ENCODE measurements at places on chromosomes 12 and 14.
A peak's percentile ranks its signal among the peaks of the same experiment; 100 is the strongest.

GRCh38 chr14:52661314-52661713 is 34.0 kb downstream of the ERO1A start:
- no peak for DNase-seq

DNA sequence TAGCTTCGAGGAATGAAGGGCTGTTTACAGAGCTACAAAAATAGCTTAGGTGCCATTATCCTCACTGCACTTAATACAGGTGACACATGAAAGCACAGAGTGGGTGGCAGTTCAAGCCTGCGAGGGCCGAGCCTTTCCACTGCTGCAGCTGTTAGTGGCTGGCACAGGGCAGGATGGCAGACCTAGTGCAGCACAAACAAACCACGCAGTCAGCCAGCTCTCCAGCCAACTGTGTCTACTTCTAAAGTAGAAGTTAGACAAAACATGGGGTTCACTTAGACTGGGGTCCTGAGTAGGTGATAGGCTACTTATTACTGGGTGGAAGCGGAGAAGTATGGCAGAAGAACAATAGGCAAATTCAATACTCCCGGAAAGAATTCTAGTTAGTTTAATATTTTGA is 95.4 kb downstream of the DUSP16 start:
- peak; percentile 33 for DNase-seq

DNA sequence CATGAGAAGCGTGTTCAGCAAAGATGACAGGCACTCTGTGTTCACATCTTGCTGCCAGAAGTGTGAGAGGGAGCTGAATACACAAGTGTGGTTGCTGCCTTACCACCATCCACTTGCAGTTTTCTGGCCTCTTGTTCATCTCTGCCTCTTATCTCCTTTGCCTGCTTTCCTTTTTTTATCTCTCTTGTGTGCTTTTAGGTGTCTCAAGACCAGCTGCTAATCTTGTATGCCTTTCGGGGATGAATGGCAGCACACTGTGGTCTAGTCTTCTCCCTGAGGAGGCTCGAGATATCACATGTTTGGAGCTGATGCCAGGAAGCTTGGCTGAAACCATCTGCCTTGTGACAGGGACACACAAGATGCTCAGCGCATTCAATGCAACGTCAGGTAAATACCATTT is 17.2 kb downstream of the FAM234B start:
- DNase-seq = no peak

DNA sequence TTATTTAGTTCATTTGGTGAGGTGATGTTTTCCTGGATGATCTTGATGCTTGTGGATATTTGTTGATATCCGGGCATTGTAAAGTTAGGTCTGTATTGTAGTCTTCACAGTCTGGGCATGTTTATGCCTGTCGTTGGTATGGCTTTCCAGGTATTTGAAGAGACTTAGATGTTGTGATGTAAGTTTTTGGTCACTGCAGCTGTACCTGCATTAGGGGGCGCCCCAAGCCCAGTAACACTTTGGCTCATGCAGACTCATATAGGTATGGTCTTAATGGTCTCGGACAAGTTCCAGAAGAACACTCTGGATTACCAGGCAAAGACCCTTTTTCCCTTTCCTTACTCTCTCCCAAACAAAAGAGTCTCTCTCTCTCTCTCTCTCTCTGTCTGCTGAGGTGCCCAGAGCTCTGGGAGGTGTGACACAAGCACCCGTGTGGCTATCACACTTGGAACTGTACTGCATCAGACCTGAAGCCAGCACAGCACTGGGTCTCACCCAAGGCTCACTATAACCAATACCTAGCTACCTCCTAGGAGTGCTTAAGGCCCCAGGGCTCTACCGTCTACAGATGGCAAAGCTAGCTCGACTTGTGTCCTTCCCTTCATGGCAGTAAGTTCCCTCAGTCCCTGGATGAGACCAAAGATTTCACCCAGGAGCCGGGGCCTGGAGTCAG is 425.8 kb upstream of the ATXN7L3B start:
- DNase-seq = no peak

- no peak for DNase-seq
Measured at GRCh38 chr12:68043435-68043834, 54.2 kb downstream of the IFNG-AS1 start.

DNA sequence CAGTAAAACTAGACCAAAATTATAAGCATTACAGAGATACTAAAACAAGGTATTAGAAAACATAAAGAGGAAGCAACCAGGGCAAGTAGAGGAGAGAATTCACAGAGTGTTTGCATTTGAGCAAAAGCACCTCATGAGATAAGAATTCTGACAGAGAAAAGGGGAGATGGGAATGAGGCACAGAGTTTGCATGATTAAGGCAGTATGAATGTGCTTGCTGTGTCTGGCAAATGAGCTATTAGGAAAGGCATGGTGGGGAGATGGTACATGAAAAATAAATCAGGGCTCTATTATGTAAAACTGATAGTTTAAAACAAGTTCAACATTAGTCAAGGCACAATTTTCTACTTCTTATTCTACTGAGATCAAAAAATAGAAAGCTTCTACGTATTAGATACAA is 23.1 kb downstream of the GARIN6 start:
- DNase-seq = no peak

GRCh38 chr12:113504917-113505316 is 33.2 kb upstream of the LHX5 start:
- no peak for DNase-seq

GRCh38 chr12:6346235-6346832 is 4.5 kb upstream of the TNFRSF1A start:
- no peak for DNase-seq

- no peak for DNase-seq
Measured at GRCh38 chr12:47736216-47736615, 10.9 kb upstream of the ENDOU start.

DNA sequence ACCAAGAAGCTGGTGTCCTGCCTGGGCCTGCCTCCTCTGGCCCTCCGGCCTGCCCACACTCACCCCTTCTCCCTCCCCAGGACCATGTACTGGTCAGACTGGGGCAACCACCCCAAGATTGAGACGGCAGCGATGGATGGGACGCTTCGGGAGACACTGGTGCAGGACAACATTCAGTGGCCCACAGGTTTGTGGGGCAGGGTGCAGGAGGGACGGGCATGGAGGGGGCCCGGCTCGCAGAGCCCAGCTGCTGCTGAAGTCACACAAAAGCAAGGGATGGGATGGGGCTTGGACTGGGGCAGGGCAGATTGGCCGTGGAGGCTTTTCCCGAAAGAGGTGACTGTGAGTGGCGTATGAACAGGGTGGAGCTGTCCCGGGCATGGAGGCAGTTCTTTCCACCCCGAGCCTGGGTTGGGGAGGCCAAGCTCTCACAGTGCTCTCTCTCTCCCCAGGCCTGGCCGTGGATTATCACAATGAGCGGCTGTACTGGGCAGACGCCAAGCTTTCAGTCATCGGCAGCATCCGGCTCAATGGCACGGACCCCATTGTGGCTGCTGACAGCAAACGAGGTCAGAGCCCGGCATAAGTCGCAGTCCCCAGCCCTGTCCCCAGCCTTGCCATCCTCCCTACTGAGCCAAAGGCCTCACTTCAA is 7.8 kb upstream of the NXPH4 start:
- no peak for DNase-seq

DNA sequence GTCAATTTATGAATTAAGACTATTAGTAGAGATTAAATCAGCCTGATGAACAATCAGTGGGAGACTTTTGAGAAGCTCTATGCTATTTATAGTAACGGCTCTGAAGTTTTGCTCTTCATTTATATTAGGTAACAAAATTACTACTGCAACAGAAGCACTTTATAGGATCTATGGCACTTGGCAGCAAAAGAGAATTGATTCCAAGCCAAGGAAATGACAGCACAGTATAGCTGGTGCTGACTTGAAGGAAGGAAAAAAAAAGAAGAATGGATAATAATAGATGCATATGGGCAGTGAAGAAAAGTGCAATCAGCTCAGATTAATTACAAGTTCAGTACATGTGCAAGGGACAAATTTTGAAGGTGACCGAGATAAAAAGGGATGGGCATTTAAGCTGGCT is 228.2 kb upstream of the PPFIA2 start:
- DNase-seq = no peak

GRCh38 chr14:106218174-106218573 is 691.8 kb downstream of the TMEM121 start:
- no peak for DNase-seq

- DNase-seq = no peak
Measured at GRCh38 chr12:19154686-19155085, 25.2 kb downstream of the PLEKHA5 start.

- DNase-seq = no peak
Measured at GRCh38 chr14:37466623-37467088, 128.4 kb downstream of the FOXA1 start.

DNA sequence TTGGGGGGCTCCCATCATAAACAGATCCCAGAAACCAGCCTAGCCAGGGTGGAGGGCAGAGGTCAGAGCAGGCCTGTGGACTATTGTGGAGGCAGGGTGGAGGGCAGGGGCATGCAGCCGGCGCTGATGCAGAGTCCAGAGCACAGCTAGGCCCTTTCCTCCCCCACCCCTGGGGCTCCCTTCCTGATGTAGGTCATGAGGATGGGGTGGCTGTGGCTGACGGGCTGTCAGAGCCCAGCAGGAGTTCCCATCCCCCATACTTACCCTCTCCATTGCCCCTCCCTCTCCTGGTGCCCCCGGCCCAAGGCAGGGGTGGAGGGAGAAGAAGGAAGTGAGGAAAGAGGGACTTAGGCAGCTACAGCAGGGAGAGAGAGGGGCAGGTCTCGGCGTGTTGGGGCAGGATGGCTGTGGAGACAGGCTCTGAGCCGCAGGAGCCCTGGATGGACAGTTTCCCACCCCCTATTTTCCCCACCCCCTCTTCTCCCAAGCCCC is 5.7 kb upstream of the ZNF385A start:
- DNase-seq = no peak

- no peak for DNase-seq
Measured at GRCh38 chr12:71771069-71771468, 16.4 kb downstream of the RAB21 start.

- DNase-seq = no peak
Measured at GRCh38 chr14:76655331-76655730, 105.9 kb upstream of the VASH1 start.

DNA sequence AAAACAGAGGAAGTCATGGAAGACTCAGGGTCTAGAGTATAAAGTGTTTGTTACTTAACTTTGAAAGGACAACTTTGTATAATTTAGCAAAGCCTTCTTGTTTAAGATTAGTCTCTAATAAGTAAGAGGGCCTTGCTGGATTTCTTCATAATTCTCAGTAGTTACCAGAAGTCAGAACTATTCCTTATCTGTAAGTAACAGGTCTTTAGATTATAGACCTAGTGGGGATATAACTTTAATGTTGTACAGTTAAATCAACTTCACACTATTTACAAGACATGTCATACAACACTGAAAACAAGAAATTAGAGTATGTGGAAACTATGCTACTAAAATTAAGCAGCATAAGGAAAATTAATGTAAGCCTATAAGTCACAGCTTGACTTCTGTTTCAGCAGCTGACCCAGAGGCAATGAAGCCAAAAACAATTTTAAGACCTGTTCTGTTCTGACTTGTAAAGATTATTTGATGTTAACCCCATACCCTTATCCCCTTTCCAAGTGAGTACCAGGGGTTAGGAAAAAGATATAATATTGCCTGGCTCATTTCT is 398.3 kb downstream of the RAD51B start:
- no peak for DNase-seq

GRCh38 chr12:108666401-108666881 is 32.7 kb upstream of the SELPLG start:
- no peak for DNase-seq

Measured in CD4-positive, CD25-positive, alpha-beta regulatory T cell (primary cell).